ENCODE measurements at places on chromosomes 4 and X.

- DNase-seq, result no peak
Measured at GRCh38 chrX:8033175-8033574, 106.0 kb upstream of the PNPLA4 start.

DNA sequence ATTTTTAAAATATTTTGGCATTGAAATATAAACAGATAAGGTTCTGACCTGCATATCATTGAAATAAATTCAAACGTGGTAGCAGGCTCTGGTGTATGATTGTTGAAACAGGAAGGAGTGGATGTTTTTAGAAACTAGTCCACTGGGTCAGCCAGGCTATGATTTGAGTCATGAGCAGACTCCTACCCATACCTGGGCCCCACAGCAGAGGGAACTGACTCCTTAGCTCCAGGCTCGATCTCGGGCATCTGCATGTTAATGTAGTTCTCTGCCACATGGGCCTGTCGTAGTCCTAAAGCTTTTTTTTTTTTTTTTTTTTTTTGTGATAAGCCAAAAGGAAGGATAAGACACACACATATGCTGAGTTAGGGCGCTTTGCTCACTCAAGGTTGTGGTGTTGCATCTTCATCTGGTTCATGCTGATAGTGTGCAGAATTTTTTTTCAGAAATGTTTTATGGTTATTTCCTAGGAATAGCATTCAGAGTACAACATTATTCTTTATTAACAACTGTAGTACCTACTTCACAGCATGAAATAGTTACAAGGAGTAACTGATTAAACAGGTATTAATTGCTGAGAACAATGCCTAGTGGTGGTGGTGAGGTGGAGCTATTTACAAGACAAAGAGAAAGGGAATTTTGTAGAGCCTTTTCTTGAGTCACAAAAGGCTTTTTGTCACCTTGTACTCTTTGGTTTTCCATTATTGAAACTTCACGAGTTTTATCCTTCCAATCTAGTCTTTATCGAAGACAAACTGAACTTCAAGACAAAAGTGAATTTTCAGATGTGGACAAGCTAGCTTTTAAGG, 27.3 kb downstream of the OFD1 start:
- no peak for DNase-seq

DNA sequence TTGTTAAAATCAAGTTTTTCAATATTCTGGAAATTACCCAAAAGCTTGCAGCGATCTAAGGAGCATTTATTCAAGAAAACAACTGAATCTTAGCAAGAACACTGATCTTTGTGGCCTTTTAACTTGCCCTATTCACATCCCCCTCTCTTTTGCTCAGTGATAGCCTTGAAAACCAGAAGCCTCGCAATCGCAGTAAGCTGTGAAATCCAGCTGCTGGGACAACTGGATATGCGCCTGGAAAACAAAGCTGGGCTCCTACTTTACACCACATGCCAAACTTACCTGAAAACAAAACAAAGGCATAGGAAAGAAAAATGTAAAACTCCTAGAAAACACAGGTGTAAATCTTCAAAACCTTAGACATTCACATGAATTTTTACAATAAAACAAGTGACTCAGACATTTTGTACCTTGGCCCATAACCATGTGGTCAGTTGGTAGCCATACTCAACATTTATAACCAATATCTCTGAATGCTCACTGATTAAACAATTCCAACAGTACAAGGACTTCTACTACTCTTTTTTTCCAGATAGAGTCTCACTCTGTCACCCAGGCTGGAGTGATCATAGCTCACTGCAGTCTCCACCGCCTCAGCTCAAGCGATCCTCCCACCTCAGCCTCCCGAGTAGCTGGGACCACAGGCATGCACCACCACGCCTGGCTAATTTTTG, 15.6 kb downstream of the SLC25A53 start:
- DNase-seq, result no peak

DNA sequence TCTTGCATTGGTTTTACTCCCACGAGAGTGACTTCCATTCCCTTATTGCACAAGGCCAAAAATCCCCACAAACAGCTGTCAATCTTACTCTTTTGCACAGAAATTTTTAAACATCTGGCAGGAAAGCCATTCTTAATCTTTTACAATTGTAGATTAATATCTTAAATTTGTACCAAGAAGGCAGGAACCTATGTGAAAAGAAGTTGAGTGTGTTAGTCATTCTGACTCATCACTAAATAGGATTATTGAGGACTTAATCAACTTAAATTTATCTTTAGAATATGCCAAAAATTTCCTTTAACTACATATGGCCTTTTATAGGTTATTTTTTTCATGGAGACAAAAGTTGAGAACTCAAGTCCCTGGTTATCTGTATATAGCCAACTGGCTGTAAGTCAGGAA, 49.0 kb upstream of the VEGFC start:
- DNase-seq, result no peak

GRCh38 chr4:16537926-16538325, 311.7 kb upstream of the TAPT1 start:
- no peak for DNase-seq

GRCh38 chr4:4727536-4727935, 131.9 kb upstream of the MSX1 start:
- no peak for DNase-seq

- no peak for DNase-seq
Measured at GRCh38 chr4:61478340-61478739, 278.2 kb downstream of the ADGRL3 start.

DNA sequence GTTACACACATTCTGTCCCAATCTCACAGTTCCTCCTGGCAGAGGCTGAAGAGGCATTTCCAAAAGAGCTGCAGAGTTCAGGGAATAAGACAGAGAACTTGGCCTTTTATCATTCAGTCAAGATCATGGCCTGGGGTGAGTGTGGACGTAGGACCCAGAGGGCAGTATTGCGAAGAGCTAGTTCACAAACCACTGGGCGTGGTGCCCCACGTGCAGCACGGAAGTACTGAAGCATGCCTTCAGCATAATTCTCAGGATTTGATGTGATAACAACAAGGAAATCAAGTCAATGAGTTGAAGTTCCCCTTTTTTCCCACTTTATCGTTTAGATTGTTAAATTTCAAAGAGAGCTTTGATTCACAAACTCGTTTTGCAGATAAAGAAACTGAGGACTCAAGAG, 117.7 kb downstream of the RELL1 start:
- no peak for DNase-seq

- no peak for DNase-seq
Measured at GRCh38 chr4:123674762-123675465, 278.3 kb downstream of the SPRY1 start.

GRCh38 chrX:56787734-56788152, 58.7 kb downstream of the NBDY start:
- no peak for DNase-seq

DNA sequence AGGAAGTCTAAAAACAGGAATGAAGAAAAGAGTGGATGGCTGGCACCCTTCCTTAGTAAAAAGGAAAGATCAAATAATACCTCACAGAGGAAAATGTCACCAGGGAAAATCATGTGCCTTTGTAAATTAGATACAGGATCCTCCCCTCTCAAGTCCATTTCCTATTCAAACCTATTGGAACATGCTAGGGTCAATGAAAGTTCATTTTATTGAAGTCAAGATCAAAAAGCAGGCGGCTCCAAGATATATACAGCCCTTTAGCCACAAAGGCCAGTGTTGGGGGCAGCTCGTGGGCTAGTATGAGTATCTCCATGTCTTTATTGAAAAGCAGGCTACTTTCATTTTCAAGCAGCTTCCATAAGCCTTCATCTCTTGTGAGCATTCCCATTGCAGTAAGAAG, 141.1 kb downstream of the QDPR start:
- DNase-seq, result no peak

DNA sequence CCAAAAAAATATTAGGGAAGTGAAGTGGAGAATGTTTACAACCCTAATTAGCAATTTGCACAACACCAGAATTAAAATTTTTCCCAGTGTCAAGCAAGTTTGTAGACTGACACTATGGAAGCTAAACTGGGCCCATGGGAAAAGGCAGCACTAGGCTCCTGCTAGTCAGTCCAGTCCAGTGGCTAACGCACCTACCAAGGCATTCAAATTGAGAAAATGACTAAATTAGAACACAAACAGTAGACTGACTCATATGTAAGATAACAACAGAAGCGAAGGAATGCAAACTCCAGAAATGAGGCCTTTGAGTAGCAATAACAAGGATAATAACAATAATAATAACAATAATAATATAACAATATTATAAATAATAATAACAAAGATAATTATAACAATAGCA, 90.7 kb downstream of the GRIA3 start:
- no peak for DNase-seq

DNA sequence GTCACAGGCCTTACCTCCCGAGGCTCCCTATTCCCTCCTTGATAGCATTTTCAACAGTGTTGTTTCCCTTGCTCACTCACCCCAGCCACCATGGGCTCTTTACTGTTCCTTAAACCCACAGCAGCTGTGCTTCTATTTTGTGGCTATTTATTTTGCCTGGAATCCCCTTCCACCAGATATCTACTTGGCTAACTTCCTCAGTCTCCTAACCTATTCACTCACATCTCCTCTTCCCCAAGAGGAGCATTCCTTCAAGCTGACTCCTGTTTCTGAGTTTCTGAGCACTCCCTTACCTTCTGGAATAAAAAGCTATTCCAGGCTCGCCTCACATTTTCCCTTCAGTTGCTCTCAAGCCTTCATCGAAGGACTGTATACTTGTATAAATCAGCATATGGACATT, 50.5 kb downstream of the CXCL1 start:
- no peak for DNase-seq

GRCh38 chr4:2785613-2786012, 7.3 kb upstream of the SH3BP2 start:
- no peak for DNase-seq

- DNase-seq, result no peak
Measured at GRCh38 chr4:34269613-34270012, 1974.7 kb downstream of the ARAP2 start.

DNA sequence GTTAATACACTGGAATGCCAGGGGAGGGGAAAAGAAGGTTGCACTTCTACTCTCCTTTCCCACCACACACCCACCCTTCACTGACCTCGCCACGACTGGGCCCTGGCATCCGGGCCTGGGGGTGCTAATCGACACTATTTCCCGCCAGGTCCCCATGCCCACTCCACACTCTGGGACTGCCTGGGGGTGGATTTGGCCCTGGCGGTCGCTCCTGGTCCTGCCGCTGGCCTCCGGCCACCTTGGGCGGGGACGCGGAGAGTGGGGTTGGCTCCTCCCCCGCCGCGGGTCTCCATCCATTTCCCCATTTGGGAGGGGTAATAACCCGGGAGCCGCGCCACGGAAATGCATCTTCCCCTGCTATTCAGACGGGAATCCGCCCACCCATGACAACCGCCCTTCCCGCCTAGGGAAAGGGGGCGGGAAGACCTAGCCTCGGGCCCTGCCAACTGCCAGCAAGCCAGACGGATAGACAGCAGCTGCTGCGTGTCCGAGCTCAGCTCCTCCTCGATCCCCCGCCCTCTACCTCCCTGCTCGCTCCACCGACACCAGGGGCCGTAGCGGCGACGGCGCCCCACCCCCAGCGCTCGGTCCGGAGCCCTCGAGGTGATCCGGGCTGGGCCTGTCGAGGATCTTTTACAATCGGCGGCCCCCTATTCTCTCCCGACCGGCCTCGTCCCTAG, 78.1 kb downstream of the RLIM start:
- DNase-seq, result no peak

DNA sequence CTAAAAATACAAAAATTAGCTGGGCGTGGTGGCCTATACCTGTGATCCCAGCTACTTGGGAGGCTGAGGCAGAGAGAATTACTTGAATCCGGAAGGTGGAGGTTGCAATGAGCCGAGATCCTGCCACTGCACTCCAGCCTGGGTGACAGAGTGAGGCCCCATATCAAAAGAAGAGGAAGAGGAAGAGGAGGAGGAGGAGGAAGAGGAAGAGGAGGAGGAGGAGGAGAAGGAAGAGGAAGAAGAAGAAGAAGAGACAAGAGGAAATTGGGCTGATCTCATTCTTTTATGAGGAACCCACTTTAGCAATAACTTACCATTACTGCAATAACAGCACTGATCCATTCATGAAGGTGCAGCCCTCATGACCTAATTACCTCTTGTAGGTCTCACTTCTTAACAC, 138.9 kb upstream of the GIMD1 start:
- no peak for DNase-seq

DNA sequence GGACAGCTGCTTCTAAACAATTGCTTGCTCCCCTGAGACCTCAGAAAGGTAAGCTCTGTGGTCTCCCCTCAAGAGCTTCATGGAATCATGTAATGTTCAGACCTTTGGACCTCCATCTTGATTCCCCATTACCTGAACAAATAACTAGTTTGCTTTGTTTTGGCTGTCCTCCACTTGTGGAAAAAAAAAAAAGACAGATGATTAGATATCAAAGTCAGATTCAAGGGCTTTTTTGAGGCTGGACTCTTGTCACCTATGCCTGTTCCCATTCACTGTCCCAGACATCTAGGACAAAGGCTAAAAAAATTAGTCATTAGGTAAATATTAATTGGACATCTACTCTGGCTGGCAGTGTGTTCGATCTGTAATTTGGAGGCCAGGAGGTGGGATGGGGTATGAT, 13.3 kb downstream of the TMEM255A start:
- no peak for DNase-seq

DNA sequence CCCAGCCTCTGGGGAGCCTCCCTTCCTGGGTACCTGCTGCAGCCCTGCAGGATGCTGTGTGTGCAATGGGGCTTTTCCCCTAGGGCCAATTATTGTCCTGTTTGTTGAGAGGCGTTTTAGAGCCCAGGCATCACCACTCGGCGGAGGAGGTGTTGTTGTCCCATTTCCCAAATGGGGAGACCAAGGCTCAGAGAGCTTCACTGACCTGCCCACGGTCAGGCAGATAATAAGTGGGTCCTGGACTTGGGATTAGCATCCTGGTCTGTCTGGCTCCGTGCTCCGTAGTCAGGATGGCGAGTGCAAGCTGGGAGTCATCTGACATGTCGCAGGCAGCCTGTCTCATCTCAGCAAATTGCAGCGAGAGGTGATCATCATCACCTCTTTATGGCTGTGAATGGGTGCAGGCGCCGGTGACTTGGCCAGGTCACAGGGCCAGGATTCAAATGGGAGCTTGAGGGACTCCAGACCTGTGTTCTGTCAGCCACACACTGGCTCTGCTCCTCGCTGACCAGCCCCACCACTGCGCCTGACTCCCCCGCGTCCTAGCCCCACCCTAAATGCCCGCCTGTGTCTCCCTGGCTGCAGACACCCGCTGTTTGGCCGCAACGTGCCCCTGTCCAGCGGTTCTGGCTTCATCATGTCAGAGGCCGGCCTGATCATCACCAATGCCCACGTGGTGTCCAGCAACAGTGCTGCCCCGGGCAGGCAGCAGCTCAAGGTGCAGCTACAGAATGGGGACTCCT, 16.6 kb downstream of the HTRA3 start:
- DNase-seq, result no peak

- DNase-seq, result no peak
Measured at GRCh38 chr4:154687840-154688239, 56.0 kb upstream of the LRAT start.

Measured in activated T-cell treated with anti-CD3 and anti-CD28 coated beads for 1 hour (primary cell).